ENCODE measurements at places on chromosomes 2 and 18.

DNA sequence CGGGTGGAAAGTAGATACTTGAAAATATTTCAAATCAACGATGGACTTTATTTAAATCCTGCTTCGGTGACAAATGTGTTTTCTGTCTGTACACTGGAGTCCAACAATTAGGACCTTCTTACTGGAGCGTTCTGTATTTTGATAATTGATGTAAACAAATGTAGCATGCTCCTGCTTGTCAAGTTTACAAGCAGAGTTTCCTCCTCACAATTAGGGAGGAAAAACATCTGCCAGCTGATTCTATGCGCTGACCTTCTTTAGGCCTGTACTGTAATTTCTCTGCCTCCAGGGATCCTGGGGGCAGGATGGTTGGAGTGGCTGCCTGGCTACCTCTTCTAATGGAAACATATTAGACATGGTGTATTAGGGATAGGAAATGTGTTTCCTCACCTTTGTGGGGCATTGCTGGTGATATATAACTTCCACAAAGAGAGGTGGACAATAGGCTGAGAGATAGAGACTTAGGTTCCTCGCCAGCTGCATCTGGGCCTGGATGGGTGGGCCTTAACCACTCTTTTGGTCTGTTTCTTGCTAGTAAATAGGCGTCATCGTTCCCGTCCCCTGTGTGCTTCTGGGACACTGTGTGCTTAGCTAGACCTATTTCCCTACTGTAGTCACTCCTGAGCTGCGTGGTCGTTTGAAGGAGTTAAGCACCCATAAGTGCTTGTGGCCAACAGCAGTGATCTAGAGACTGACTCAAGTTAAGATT lies 19.3 kb downstream of the GATA6 start:
- DNase-seq: no peak

DNA sequence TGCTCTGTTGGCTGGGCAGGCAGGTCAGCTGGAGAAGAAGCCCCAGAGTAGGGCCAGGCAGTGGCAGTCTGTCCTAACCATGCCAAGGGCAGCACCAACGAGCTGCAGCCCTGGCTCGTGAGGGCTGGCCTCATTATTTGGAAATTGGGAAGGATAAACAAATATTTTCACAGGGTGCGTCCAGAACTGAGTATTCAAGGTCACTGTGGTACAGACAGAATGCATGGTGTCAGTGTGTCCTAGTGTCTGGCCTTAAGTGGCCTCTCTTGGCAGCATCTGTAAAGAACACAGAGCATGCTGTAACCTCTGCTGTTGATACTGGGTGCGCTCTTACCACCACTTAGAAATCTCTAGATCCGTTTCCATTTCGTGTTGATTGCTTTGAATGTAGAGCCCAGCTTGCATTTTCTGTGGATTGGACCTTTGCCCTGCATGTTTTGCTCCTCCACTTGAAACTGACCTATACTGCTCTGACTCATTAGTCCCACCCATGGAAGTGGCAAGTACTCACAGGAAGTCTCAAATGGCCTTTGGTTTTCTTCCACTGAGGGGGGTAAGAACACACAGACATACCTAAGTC lies 88.2 kb downstream of the GREB1L start:
- no peak for DNase-seq

DNA sequence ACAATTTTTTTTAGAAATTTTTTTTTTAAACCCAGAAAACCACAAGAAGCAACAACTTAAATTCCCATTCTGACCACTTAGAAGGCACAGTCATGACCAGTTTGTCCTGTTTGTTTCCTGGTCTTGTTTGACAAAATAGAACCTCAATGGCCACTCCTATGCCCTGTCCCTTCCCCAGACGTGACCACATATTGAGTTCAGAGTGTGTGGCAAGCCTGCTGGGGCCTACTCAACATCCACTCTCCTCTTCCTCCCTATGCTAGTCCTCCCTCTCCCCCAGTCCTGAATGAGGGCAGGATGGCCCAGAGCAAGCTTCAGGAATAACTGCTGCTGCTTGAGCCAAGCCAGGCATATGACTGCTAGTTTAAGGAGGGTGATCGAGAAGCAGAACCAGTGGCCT lies 89.6 kb downstream of the PRELID3A start:
- DNase-seq: no peak

DNA sequence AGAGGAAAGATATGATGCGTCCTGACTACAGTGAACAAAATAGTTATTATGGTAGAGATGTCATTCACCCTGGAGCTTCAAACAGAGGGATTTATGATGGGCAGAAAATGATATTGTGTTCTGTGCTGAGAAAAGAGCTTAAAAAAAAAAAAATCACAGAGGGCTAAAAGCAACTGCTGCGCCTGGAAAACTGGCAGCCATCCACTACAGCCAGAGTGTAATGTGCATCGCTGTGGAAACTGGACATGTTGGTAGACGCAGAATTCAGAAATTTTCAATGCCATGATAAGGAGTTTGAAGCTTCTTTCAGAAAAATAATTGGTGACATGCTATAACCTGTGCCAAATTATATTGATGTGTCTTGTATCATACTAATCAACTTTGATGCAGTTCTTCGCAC lies 122.9 kb upstream of the SOX11 start:
- no peak for DNase-seq

DNA sequence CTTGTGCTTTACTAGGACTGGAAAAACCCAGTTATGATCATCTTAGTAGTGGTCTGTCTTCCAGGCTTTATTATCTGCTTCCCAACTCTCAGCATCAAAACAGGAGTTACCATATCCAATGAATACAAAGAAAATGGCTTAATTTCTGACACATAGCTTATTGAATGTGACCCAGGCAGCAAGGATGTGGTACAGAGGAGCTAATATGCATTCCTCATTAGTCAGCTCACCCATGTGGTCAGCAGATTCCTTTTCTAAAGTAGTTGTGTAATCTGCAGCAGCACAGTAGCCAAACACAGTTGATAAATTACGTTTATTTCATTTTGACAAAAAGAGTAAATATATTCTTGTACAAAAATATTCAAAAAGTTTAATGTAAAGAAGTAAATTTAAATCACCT lies 43.6 kb downstream of the TSPYL6 start:
- DNase-seq: no peak

DNA sequence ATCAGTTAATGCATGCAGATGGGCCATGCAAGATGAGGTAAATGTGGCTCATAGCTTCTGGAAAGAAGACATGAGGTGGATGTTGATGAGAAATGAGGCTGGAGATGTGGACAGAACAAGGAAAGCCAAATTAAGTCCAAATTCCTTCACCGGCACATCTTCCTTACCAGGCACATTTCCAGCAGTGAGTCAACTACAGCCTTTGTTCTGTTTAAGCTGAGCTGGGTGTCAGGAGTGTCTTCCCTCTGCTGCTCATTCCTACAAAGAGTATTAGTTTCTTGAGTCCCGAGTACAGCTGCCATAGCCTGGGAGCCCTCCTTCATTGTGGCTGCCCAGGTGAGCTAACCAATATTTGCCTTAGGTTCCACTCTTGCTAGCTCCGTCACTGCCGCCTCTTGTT lies 945.0 kb downstream of the SLC4A3 start:
- no peak for DNase-seq

- peak; percentile 69 for DNase-seq
Measured at GRCh38 chr2:55133467-55134315, 83.4 kb upstream of the RTN4 start.

DNA sequence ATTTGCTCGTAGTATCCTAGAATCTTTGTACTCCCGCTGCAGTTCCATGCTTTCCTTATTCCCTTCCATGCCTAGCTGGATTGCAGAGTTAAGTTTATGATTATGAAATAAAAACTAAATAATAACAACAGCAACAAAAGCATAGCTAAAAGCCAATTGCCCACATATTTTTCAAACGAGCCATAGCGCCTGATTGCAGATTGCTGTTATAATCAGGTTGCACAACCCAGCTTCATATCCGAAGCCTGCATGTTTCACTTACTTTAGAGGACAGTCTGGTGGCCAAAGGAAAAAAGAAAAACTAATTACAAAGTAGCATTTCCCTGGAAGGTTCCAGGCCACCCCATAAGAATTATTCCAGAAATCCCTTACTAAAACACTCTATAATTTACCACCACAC lies 31.9 kb upstream of the PNO1 start:
- DNase-seq: no peak

DNA sequence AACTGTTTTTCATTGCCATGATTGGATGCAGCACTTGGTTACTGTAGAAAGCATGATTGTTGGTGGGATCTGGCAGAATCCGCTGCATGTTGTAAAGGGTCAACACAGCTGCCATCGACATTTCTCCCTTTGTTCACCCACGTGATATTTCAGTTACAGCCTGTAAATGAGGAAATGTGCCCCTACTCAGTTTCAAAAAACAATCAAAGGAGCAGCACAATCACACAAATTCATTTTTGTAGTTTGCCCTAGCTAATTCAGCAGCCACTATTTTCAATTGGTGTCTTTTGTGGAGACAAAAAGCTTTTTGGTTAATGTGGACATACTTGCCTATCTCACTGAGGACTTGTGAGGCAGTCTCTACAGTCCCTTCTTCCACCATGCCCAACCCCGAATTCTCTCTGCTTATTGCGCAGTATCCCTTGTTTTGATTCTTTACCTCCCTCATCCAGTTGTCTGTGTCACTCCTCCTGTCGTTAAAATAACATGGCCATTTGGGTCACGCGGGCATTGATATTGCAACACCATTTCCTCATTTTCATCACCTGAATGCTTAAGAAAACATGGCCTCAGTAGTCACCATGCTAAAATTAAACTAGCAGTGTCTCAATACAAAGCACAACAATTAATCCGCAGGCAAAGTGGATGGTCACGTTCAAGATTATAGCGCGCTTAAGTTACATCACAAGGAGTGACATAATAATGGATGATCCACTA lies 6.4 kb upstream of the PROC start:
- DNase-seq: no peak

DNA sequence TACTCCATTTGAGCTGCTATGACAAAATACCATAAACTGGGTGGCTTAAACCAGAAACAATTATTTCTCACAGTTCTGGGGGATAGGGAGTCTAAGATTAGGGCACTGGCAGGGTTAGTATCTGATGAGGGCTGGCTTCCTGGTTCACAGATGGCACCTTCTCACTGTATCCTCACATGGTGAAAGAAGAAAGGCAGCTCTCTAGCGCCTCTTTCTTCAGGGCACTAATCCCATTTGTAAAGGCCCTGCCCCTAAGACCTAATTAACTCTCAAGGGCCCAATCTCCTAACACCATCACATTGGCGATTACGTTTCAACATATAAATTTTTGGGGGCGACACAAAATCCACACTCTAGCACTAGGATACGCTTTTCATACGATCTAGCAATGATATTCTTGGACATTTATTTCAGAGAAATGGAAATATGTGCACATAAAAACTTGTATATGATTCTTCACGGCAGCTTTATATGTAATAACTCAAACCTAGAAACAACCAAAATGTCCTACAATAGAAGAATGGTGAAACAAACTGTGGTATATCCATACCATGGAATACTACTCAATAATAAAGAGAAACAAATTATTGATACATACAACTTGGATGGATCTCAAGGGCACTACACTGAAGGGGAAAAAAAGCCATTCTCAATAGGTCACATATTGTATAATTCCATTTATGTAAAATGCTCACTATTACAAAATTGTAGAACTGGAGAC lies 111.0 kb downstream of the BCL2L11 start:
- DNase-seq: no peak

- DNase-seq: no peak
Measured at GRCh38 chr2:161391737-161392506, 24.2 kb upstream of the TBR1 start.

DNA sequence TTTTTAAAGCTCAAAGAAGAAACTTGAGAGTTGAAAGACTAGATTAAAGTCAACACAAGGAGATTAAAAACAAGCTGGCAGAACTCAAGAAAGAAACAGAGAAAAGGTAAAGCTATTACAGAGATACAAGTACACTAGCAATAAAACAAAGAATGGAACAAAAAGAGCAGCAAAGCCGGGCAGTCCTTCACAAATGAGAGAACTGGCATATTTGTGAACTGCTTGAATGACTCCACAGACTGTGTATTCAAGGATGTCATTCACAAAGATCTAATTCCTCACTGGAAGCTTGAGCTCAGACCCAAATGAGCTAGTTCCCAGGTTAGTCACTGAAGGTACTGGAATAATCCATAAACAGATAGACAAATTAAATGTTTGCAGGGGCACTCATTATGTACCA lies 318.0 kb downstream of the MYCN start:
- DNase-seq: no peak

DNA sequence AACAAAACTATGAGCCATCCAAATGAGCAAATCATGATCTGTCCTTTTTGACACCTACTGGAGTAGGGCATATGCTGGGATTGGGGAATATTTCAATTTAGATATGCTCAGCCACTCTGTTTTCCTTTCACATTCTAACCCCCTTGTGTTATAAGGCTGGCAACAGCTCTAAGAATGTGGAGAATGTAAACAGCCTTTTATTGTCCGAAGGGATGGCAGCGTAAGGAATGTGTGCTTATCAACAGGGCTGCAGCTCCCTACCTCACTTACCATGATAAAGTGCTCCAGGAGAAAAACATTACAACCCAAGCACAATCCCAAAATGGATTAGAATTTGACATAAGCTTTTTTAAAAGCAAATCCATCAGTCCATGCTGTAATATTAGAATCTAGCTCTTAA lies 2.2 kb downstream of the NXPH2 start:
- no peak for DNase-seq

DNA sequence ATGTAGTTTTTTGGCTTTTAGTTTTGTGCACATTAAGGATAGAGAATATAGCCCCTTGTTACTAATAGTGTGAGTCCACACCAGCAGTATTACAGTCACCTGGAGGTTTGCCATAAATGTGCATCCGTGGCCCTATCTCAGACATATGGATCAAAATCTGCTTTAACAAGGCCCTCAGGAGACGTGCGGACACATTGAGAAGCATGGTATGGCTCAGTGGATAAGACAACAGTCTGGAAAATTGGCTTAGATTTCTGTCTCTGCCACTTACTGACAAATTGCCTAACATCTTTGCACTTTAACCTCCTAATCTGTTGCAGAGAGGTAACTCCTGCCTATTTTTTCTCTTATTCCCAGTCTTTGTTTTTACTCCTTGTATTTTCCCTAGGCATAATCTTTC lies 307.2 kb upstream of the DLGAP1 start:
- no peak for DNase-seq

DNA sequence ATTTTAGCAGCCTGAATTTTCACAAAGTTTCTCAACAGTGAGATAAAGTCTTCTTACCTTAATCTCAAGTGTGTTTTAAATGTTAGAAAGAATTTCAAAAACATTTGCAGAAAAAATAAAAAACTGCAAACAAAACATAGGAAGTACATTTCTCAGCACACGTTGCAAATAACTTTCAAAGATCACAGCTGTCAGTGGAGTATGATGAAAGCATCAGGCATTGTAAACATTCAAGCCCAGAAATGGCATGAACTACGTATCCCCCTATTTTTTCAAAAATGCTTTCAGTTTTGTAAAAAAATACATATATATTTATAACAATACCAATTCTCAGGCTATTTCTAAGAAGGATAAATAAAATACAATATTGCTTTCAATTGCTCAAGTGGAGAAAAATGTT lies 320.6 kb upstream of the TFPI start:
- DNase-seq: no peak

All from effector memory CD4-positive, alpha-beta T cell (primary cell).